ENCODE measurements at places on chromosomes 2 and 18. TPM values are rescaled to one million over a fixed set of nuclear protein-coding genes. Genes with fewer than 3 reads are reported as not detected.

The ASIC4 gene
- 0.19 TPM for total RNA-seq

The ANKRD30BL gene
- total RNA-seq = not detected

The PAX3 gene
- total RNA-seq = not detected

The UGT1A10 gene
- not detected for total RNA-seq

The PXDN gene
- 131 TPM for total RNA-seq

The KCNK3 gene
- 0.30 TPM for total RNA-seq

The DCDC2C gene
- total RNA-seq = not detected

The CYTIP gene
- 0.23 TPM for total RNA-seq

The NTSR2 gene
- not detected for total RNA-seq

The ABCA12 gene
- total RNA-seq = not detected
